ENCODE measurements at places on chromosomes 5 and 9.

- DNase-seq, result no peak
Observed at GRCh38 chr9:73531658-73532057, 380.0 kb downstream of the ANXA1 start.

- no peak for DNase-seq
Observed at GRCh38 chr5:124661317-124662141, 84.9 kb downstream of the ZNF608 start.

DNA sequence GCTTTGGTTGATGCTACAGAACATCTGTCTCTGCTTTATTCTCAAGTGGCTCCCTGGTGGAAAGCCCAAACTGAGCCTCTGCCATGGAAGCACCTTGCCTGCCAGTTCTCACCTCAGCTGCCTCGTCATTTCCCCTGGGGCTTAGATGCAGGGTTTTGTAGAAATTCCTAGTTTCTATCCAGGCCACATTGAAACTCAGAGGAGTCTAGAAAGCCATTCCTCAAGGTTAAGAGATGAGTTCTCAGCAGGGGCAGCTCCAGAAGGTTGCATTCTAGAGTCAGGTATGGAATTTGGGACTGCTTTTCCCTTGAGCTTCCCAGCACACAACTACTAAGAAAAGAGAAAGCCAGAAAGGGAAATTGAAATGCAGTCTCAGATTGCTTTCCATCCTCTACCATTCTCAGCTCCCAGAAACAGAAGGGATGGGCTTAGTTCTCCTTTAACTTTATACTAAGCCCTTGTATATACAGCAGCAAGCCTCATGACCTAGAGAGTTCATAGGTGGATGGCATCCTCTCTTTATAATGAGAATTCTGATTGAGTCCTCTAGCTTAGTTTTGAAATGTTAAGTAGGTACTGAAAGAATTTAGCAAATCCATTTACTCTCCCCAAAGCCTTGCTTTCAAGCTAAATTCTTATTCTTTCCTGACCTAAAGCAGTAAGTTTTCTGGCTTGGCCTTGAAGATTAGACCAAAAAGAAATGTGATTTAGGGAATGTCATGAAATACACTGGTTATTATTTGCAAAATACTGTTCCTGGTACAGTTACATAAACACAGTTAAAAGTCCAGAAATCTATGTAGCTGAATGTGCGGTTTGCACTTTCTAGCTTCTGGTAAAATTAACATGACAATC, 66.0 kb upstream of the MEF2C start:
- no peak for DNase-seq

GRCh38 chr9:104386425-104387069, 117.5 kb upstream of the OR13F1 start:
- no peak for DNase-seq

GRCh38 chr9:93620041-93620506, 43.7 kb downstream of the PHF2 start:
- no peak for DNase-seq

DNA sequence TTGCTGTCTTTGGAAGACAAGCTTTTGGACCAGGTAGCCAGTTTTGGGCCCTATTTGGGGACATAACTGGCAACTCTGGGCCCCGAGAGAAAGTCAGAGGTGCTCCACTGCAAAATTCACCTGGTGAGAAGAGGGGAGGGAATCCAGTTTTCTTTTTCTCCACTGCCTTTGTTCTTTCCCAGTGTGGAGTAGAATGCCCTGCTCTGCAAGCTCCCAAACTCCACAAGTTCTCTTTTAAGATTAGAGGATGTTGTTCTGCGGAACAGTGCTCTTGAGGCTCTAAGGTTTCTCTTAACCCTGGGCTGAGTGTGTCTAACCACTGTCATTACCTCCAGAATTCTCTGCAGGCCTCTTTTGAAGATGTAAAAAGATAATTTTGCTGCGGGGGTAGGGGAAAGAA, 25.3 kb downstream of the MACIR start:
- no peak for DNase-seq

- no peak for DNase-seq
Observed at GRCh38 chr9:114315723-114316363, 7.1 kb upstream of the ORM1 start.

Data from activated gamma-delta T cell treated with anti-CD3 and anti-CD28 coated beads, Interleukin-2, amount 50 U/mL, for 16 hours (primary cell).